Naive B cell (primary cell): ENCODE measurements at places on chromosomes 1 and 21.

GRCh38 chr1:112110031-112110430 is 120.6 kb upstream of the KCND3 start:
- no peak for DNase-seq

- no peak for DNase-seq
These were observed 56.7 kb downstream of the AKT3 start for GRCh38 chr1:243793298-243793697.

DNA sequence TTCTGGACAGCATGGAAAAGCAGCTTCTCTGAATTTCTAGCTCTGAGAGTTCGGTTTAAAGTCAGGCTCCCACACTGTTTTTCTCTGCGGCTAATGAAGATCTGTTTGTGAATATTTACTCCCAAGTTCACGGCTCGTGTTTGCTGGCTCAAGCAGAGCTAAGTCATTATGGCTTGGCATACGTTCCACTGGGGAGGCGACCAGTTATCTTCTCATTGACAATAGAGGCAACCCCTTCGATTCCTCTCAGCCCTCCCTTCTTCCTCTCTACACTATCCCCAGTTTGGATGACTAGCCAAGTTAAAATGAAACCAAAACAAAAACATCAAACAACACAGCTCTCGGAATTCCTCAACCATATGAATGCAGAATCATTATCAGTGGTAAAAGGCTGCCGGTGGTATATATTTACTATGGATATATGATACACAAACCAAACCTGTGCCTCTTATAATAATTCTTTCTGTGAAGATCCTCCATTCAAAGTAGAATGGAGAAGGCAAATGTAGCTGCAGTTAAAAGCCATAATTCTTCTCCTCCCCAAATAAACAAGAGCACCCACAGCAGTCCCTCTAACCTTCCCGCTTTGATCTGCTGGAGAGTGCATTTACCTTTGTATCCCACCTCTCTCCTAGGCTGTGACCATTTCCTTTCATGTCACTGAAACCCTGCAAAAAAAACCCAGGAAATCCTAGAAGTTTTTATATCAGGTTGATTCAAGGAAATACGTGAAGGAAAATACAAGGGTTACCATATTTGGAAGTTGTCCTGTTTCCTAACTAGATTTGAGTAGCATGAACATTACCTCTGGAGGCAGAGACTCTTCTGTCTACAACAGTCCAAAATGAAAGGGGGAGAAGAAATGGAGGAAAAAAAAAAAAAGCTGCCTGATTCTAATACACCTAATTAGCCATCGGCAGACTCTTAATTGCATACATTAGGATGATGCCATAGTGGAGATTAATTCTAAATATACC is 108.3 kb upstream of the USH2A start:
- peak; percentile 33 for DNase-seq

DNA sequence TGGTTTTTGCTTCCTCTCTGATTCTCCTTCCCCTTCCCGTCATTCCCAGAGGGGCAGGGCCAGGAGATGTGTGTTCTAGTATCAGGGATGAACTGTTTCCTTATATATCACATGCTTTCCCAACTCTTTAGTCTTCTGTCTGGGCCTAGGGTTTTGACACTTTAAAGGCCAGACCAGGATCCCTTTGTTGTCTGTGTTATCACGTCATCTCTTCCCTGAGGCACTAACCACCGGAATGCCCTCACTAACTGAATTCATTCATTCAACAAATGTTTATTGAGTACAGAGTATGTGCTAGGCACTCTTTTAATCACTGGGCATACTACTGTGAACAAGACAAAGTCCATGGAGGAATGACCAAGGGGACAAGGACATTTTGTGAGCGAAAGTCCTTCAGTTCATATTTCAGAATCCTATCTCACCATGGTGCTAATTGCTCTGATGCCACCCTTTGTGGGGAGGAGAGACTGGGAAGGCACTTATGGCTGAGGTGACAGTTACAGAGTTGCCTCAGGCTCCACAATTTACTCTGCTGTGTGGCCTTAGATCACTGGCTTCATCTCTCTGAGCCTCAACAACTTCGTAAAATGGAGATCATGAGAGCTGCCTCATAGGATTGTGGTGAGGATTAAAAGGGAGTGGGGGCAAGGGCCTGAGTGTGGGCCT is 12.0 kb upstream of the ZNF362 start:
- DNase-seq: no peak

DNA sequence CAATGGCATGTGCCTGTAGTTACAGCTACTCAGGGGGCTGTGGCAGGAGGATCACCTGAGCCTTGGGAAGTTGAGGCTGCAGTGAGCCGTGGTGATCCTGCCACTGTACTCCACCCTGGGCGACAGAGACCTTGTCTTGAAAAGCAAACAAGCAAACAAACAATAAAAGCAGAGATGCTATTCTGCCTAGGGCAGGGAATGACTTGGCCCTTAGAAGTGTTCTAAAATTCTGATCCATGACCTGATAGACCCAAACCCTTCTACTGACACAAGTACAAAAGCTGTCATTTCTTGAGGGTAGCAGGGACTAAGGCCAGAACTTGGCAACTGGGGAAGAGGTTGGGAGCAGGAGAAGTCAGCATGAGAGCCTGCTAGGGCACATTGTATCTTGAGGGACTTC is 15.6 kb upstream of the NCF2 start:
- DNase-seq: no peak

DNA sequence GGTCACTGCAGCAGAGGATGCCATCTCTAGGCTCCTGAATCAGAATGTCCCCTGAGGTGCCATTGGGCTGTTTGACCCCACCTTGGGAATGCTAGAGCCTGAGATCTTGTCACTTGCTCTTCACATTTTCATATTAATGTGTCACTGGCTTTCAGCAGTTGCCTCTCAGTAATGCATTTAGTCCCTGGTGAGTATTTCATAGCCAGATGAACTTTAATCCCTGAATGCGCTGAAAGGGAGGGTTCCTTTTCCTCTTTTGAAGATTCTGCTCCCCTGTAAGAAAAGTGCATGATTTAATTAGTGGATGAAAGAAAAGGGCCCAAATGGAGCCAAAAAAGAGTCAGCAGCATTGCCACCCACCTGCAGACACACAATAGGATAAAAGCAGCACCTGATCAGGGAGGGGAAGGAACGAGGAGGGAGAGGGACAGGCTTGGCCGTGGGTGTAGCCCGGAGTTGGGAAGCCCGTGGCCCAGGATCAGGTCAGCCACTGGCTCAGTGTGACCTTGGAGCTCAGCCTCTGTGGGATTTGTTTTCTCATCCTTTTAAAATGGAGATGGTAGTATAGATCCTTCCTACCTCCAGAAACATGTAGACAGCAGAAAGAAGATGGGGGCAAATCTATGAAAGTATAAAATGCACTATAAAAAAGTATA is 31.1 kb downstream of the ROR1 start:
- DNase-seq: no peak

- DNase-seq: no peak
These were observed 20.7 kb upstream of the STX12 start for GRCh38 chr1:27752360-27752759.

DNA sequence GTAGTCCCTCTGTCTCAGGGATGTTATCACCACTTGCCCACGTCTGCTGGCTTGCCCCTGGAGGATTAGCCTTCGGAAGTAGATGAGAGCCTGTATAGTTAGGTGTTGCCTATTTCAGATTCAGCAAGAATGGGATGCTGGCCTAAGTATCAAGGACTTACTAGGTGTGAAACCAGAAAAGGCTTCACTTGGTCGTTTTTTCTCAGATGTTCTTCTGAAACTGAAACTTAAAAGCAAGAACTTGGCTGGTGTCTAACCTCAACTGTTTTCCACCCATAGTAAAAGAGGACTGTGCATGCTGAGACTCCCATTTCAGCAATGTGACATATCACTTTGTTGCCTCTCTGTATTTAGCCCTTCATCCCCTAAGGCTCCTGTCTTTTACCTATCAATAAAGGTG is 67.0 kb upstream of the LRRC53 start:
- DNase-seq: no peak

GRCh38 chr1:159168043-159168442 is 3.4 kb upstream of the CADM3 start:
- DNase-seq: no peak

GRCh38 chr1:177328251-177328650 is 157.5 kb downstream of the BRINP2 start:
- no peak for DNase-seq

- DNase-seq: no peak
These were observed 41.2 kb downstream of the ABCG1 start for GRCh38 chr21:42260121-42260520.

DNA sequence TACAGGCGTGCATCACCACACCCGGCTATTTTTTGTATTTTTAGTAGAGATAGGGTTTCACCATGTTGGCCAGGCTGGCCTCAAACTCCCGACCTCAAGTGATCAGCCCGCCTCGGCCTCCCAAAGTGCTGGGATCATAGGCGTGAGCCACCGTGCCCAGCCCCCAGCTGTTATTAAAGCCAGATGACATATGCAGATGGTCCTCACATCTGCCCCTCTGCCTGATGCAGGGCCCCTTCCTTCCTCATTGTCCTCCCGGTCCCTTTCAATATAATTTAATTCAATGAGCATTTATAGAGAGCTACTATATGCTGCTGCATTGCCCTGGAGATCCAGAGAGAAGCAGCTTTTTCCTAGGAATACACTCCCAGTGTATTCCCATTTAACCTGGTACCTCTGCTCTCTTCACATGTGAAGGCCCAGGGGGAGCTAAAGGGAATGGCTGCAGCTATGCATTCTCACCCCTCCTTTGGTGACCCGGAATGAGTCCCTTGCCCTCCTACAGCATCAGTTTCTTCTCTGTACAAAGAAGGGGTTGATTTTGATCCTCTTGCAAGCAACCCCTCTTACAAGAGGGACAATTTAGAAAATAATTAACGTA is 55.6 kb downstream of the L1TD1 start:
- no peak for DNase-seq

GRCh38 chr1:65279070-65279779 is 30.1 kb upstream of the DNAJC6 start:
- no peak for DNase-seq

DNA sequence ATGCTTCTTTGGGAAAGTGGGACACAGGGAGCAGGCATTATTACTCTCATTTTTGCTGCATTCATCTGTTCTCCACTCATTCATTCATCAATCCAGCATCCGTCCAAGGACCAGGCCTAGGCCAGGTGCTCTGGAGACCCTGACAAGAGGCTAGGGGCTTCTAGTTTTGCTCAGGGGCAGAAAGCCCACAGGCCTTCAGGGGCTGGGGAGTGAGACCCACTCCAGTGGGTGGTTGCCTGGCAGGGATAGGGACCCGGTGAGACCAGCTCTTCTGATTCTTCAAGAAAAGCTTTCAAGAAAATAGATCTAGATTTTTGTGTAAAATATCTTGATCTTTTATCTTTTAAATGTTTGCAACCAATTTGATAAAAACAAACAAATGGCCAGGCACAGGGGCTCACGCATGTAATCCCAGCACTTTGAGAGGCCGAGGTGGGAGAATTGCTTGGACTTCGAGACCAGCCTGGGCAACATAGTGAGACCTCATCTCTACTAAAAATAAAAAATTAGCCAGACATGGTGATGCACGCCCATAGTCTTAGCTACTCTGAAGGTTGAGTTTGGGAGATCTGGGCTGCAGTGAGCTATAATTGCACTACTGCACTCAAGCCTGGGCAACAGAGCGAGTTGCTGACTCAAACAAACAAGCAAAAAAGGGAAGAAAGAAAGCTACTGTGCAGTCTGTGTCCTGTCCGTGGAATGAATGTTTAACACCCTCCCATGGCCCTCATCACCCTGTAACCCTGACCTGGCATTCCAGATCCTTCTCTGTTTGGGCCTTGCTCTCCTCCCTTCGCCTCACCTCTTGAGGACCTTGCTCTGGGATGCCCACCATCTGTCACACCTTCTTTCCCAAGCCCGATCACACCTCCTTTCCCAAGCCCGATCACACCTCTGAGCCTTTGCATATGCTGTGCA is 17.3 kb upstream of the LRP8 start:
- DNase-seq: no peak

DNA sequence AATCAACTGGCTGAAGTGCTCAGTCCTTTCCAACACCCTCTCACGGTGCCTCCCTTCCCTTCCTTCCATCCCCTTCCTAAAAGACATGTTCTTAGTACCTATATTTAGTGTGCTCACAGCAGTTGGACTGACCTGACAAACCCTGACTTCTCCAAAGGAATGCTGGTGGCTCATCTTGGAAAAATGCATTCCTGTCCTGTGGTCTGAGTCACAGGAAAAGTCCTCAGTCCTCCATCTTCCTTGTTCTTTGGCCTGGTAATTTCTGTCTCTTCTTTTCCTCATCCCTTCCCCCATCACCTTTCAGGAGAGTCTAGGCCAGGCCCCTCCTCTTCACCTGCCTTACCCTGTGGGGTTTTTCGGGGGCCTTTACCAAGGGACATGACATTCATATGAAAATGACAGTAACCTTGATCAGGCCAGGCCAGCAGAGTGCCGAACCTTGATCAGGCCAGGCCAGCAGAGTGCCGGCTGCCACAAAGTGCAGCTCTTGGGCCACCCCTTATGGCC is 7.2 kb downstream of the ATP1B1 start:
- DNase-seq: no peak

- no peak for DNase-seq
These were observed 50.2 kb upstream of the IGSF5 start for GRCh38 chr21:39694750-39695149.

DNA sequence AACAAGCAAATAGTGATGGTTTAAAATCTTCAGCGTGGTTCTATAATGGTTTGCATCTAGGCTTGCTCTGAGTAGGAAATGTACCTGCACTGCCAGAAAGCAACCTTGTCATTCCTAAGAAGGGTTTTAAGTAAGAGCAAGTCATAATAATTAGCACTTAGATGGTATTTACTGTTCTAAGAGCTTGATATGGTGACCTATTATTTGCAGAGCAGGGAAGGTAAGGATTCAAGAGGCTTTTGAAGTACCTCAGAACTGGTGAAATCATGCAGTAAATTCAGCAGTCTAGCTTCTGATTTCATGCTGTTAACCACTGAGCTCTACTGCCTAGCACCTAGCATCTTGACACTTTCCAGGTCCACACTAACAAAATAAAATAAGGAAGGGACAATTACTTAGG is 23.7 kb downstream of the ATP1A1 start:
- DNase-seq: no peak

GRCh38 chr1:21334214-21335087 is 44.2 kb upstream of the ECE1 start:
- peak; percentile 90 for DNase-seq

GRCh38 chr1:28301368-28302174 is 27.3 kb upstream of the MED18 start:
- DNase-seq: no peak

GRCh38 chr1:59487335-59488031 is 190.6 kb downstream of the FGGY start:
- no peak for DNase-seq

DNA sequence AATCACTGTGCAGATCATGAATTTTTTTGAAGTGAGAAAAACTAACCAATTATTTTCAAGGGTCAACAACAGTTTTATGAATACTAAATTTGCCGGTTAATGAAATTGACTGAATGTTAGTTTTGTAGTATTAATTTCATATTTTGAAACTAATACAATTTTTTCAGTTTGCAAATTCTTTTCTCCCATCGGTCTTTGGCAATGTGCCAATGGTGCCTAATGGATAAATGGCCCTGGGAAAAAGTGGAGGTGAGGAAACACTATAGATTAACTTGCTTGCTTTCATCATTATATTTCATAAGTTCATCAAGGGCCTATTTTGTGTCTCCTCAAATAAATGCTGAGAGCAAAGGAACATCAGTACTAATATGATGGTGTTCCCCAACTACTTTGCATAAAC is 4.1 kb downstream of the C1orf141 start:
- DNase-seq: no peak

GRCh38 chr1:151147132-151147503 is 687 bp upstream of the SEMA6C start:
- DNase-seq: no peak
